ENCODE measurements at places on chromosomes 3 and 15. TPM values are rescaled to one million over a fixed set of nuclear protein-coding genes. Genes with fewer than 3 reads are reported as not detected.
A peak's percentile ranks its signal among the peaks of the same experiment; 100 is the strongest.

Gene SHISA5
- total RNA-seq, result 59.1 TPM

- no peak for DNase-seq
These were observed 139.8 kb downstream of the SHQ1 start for GRCh38 chr3:72708441-72708840.

Gene CLDN16
- 0.74 TPM for total RNA-seq

Gene TMOD2
- total RNA-seq, result 8.7 TPM

Gene GNAT1
- not detected for total RNA-seq

Gene BLM
- 23.5 TPM for total RNA-seq

DNA sequence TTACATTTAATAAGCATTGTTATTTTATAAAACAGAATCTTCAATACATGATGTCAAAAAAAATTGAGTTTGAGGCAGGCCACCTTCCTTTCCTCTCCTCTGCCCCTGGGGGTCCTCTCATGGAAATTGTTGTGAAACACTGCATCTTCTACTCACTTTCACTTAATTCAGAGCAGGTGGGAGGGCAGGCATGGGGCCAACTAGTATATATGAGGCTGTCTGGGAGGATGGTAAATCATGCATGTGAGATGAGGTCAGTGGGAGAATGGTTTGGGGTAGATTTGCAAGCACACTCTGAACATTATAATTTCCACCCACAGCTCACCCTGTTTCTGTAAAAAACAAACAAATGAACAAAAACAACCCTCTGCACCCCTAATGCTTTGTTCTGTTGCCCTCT is 10.4 kb upstream of the CCDC14 start:
- DNase-seq, result no peak

- no peak for DNase-seq
These were observed 11.1 kb upstream of the HHATL start for GRCh38 chr3:42713747-42714146.

DNA sequence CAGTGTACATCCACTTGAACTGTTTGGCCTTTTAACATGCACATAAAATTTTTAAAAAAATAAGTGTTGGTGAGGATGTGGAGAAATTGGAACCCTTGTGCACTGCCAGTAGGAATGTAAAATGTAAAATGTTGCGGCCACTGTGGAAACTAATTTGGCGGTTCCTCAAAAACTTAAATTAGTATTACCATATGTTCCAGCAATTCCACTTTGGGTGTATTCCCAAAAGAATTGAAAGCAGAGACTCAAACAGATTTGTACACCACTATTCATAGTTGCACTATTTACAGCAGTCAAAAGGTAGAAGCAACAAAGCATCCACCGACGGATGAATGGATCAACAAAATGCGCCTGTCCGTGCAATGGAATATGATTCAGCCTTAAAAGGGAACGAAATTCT is 55.2 kb upstream of the SEC61A1 start:
- no peak for DNase-seq

Gene ZNF445
- 4.9 TPM for total RNA-seq

Gene AP3B2
- 0.24 TPM for total RNA-seq

DNA sequence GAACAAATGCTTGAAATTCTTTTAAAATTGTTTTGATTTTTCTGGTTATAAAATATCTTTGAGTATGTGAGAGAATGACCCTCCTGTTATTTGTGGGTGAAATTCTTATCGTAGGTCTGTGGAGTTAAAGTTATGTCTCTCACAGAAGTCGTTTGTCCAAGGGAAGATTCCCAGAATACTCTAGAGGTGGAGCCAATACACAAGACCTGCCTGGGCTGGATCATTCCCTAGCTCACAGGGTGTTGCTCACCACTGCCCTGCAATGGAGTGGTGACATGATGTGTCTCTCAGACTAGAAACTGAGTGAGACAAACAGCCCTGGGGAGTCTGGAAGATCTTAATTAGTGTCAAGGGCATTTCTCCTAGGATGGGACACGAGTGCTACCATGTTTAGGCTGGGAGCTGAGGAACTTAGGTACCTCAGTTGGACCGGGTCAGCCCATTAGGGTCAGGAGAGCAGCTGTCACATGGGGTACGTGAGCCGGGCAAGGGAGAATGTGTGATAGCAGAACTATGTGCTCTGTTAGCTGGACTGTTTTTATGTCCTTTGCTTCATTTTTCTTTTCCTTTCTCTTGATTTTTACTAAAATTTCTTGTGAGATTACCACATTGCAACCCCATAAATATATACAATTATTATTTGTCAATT is 53.6 kb upstream of the MYO5C start:
- no peak for DNase-seq

DNA sequence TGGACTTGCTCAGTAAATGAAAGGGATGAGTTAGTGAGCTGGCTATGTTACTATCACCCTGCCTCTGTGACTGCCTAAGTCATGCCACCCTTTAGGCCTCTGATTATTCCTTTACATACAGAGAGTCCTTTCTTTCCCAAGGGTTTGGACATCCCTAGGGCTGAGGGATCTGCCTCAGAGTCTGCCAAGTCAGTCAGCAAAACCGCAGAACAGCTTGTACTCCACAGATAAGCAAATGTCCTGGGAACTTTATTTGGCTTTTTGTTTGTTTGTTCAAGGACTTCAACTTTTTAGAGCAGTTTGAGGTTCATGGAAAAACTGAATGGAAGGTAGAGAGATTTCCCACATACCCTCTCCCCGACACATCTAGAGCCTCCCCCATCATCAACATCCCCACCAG is 82.6 kb upstream of the TRIM42 start:
- DNase-seq, result peak; percentile 51

Gene C3orf49
- total RNA-seq, result not detected

Gene ANKUB1
- not detected for total RNA-seq

GRCh38 chr15:63323798-63324563 is 46.6 kb downstream of the APH1B start:
- DNase-seq, result no peak

- DNase-seq, result no peak
These were observed 15.7 kb downstream of the OXNAD1 start for GRCh38 chr3:16280671-16281070.

GRCh38 chr3:72665701-72666446 is 182.4 kb downstream of the SHQ1 start:
- peak; percentile 24 for DNase-seq

DNA sequence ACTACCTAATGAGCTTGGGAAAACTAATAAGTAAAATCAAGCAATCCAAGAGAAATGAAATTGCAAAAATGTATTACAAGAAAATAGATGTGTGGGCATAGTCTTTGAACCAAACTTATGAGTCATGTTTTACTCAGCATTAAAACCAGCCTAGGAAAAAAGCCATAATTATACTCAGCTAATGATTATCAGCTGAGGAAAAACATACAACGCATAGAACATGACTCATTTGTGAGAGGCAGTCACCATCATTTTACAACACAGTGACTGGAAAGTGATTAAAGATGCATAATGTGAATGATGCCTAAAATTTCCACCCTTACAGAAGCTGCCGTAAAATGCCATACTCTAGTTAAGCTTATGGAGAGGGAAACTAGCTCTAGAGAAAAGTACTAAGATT is 238.0 kb upstream of the EOMES start:
- DNase-seq, result no peak

DNA sequence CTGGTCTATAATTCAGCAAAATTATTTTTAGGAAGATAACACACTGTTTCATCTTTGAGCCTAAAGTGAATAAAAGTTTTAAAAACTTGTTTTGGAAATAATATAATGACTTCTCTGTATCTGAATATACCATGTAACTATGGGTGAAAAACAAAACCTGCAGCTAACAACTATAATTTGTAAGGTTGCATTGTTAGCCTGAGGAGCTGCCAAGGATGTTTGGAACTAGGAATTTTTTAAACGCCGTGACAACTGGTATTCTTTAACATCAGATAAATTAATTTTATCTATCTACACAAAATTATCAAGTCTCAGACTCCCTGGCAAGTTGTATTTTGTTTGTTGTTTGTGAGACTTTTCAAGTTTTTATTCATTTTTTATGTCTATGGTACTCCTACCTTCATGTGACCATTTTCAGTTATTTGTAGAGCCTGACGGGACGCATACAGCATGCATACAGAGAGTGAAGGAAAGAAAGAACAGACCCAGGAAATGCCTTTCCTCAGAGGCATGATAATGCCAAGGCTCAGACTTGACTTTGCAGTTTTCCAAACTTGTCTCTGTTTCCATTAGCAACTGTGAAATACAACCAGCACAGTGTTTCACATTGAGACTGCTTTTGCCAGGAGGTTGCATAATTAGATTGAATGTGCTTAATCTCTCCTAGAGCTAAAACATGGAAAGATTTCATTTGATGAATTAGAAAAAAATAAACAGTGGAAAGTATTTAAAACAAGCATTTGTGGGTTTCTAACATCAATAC is 60.8 kb upstream of the ARHGEF26 start:
- no peak for DNase-seq

Gene ZNF620
- 2.8 TPM for total RNA-seq

Gene SEMA5B
- not detected for total RNA-seq

Gene NOX5
- total RNA-seq, result not detected

- DNase-seq, result no peak
These were observed 89.0 kb downstream of the PDCD6IP start for GRCh38 chr3:33887478-33887877.

All from Daoy (cell line).